ENCODE measurements at places on chromosomes 7 and 10.

DNA sequence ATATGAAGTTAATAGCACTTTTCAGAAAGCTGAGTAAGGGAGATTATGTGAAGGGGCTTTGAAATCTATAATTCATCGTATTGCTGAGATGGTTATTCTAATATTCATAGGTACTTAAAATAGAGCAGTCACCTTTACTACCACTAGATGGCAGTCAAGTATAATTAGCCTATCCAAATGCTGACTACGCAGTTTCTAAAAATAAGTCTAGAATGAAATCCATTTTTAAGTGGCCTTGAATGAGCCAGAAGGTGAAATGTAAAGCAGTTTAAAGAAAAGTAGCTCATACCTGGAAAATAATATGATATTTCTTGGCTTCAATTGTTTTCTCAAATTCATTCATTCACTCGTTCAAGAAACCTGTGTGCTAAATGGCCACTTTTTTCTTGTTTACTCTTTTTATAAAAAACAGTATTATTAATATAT is 1277.1 kb downstream of the GATA3 start:
- peak; percentile 69 for DNase-seq

GRCh38 chr10:93420944-93421825 is 60.9 kb downstream of the MYOF start:
- no peak for DNase-seq

- DNase-seq = no peak
Observed at GRCh38 chr7:80775897-80776296, 137.5 kb downstream of the CD36 start.

- DNase-seq = no peak
Observed at GRCh38 chr10:74194545-74194944, 43.5 kb downstream of the ADK start.

DNA sequence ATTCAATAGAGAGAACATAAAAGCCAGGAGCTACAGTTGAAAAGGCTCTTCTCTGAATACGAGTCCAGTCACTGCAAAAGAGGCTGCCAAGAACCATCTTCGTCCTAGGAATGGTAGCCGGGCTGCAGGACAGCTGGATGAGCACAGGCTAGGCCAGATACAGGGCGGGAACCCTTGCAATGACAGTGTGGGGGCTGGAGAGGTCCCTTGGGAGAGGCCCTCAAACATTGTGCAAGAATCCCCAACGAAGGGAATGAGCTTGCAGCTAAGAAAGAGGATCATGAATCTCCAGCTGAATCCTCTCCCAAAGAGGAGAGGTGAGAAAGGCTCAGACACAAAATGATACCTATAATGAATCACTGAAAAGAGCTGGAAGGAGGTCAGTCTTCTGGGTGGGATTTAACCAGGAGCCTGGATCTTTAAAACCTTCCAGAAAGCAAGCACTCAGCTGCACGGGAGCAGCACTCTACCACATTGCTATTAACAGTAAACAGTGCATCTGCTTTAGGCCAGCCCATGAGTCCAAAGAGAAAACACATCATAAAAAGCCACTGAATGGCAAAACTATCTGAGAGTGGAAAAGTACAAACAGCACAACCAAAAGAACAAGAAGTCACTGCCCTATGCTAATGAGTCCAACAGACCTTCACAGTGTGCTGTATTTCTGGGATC is 287.9 kb downstream of the TNS3 start:
- DNase-seq = no peak

DNA sequence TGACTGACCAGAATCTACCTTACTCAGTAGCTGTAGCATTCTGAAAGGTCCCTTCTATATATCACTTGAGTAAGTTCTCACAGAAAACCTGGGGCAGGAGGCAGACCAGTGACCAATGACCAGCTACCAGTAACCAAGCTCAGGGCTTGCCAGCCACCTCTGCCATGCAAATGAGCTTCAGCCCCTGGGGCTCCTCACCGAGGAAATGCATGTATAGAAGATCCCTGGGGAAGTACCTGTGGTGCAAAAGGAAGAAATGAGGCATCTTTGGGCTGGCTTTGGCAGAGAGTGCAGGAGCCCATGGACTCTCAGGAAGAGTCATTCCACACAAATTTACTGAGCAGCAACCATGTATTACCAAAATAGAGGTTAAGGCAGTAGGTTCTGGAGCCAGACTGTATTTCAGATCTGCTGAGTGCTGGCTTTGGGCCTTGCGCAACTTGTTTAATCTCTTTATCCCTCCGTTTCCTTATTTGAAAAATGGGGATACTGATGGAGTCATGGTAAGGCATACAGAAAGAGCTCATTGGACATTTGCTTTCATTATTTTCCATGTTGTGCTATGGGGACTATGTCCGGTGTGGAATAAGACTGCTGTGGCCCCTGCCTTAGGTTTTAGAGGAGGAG is 41.1 kb upstream of the FAM204A start:
- DNase-seq = no peak

GRCh38 chr7:55438085-55438756 is 73.1 kb downstream of the LANCL2 start:
- no peak for DNase-seq

DNA sequence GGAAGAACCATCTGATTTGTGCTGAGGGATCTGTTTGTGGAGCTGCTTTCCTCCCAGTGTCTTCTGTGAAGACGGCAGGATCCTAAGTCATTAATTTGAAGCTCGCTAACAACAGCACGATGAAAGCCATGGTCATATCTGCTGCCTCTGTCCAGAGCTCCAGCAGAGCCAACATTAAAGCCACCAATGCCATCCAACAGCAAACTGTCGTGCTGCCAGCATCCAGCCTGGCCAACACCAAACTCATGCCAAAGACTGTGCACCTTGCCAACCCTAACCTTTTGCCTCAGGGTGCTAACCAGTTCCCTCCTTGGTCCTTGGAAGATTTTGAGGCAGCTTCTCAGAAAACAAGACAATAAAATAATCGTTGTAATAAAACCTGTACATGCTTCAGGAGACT is 36.2 kb downstream of the HTR5A start:
- no peak for DNase-seq

- no peak for DNase-seq
Observed at GRCh38 chr10:46542567-46543465, 13.6 kb downstream of the GPRIN2 start.

DNA sequence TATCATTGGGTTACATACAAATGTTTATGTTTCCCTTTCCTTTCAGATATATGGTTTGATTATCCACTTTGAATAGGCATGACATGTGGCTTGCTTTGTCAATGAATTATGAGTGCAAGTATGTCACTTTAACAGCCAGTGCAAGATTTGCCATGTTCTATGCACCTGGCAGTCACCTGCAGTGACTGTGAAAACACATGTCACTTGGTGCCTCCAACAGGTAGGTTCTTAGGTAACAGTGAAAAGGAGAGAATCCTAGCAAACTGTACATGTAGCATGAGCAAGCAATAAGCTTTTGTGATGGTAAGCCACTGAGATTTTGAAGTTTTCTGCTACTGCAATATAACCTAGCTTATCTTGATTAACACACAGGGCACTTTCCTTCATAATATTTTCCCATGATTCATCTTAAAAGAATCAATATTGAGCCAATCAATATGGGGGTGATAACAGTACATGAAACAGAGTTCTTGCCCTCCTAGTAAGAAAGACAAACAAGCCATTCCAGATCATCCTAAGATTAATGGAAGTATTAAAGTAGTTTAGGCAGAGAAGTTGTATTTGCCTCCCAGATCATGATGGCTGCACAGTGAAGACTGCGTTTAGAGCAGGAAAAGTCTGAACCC is 7.9 kb upstream of the RALA start:
- DNase-seq = no peak

- DNase-seq = no peak
Observed at GRCh38 chr7:78024591-78024990, 226.0 kb downstream of the PHTF2 start.

- no peak for DNase-seq
Observed at GRCh38 chr7:91603707-91604106, 276.8 kb downstream of the MTERF1 start.

GRCh38 chr10:123135415-123136141 is at the start of gene HMX3:
Gene HMX3, plus strand, starts transcription at chr10:123135970. Its CDS starts 81 bp downstream, at chr10:123136051.
- DNase-seq = peak; percentile 36

- no peak for DNase-seq
Observed at GRCh38 chr7:11768263-11768662, 63.7 kb downstream of the THSD7A start.

GRCh38 chr10:93826355-93826754 is 67.4 kb upstream of the SLC35G1 start:
- no peak for DNase-seq

- no peak for DNase-seq
Observed at GRCh38 chr10:118843647-118844265, 89.0 kb upstream of the CACUL1 start.

- no peak for DNase-seq
Observed at GRCh38 chr7:14841869-14842268, 60.7 kb downstream of the DGKB start.

DNA sequence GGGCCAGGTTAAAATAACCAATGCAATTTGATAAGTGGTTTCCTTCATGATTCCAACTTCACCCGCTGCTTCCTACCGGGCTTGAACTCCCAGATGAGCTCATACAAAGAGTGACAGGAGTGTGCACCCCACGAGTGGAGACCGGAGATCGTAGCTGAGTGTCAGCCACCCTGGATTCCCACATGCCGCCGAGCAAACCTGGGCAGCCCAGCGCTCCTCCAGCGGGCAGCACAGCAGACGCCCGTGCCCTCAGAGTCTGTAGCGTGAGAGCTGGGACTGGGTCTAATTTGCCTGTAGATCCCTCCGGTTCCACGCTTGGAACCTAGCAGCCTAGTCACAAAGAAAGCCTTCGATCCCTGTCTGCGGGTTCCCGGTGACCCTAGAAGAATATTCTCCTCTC is 476.1 kb upstream of the MGMT start:
- DNase-seq = no peak

DNA sequence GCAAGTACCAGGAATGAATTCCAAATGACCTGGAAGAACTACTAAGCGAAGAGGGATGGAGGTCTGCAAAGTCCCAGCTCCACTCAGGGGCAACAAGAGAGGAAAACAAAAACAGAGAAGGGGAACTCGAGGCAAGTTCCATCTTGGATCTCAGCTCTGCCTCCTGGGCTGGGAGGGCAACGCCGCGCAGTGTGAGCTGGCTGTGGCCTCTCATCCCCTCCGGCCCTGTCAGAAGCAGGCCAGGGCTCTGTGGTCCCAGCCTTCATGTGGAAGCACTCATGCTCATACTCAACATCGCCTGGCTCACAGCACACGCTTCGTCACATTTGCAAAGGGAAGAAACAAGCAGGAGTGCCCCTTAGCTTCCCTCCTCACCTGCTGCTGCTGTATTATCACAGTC is 627.9 kb upstream of the MGMT start:
- DNase-seq = no peak
